ENCODE measurements at places on chromosomes 11 and 22. TPM values are rescaled to one million over a fixed set of nuclear protein-coding genes. Genes with fewer than 3 reads are reported as not detected.

SYT12 gene
- not detected for total RNA-seq

KIRREL3 gene
- total RNA-seq, result not detected

SDF2L1 gene
- 120 TPM for total RNA-seq

PACSIN3 gene
- total RNA-seq, result 2.9 TPM

RAC2 gene
- total RNA-seq, result 978 TPM

MPEG1 gene
- total RNA-seq, result not detected

RFPL2 gene
- 0.15 TPM for total RNA-seq

Data from T-helper 1 cell treated with Interleukin-12 subunit alpha and Interleukin-12 subunit beta and Interleukin-4 antibody, amounts not matched to agents 30 ng/mL and 1 ng/mL, for 36 hours (primary cell).